Right atrium auricular region (tissue), 2 donors: ENCODE measurements at places on chromosomes 3 and 15. TPM values are rescaled to one million over a fixed set of nuclear protein-coding genes. Genes with fewer than 3 reads are reported as not detected.

CCR3 gene
- total RNA-seq: not detected

DNA sequence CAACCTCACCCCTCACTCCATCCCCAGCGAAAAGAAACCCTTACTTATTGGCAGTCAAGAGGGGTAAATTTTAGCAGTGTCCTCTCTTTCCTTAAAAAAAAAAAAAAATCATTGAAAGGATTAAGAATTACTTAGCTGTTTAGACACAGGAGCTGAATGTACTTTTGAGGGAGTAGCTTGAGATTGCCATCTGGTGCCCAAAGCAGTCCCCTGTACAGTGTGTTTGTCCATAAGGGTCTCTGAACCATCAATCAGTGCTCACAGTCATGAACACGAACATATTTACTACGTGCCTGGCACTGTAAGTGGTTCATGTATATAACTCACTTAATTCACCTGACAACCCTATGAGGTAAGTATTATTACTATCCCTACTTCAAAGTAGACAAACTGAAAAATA, 463.5 kb downstream of the RAP2B start:
- H3K4me3 ChIP-seq: no peak overlapping the region
- no peaks in the 10 kb centered on the region for H3K36me3 ChIP-seq
- DNase-seq: no peak
- H3K27me3 ChIP-seq: no peaks in the 10 kb centered on the region
- no peak overlapping the region for H3K27ac ChIP-seq
- H3K4me1 ChIP-seq: no peaks in the 10 kb centered on the region

DNA sequence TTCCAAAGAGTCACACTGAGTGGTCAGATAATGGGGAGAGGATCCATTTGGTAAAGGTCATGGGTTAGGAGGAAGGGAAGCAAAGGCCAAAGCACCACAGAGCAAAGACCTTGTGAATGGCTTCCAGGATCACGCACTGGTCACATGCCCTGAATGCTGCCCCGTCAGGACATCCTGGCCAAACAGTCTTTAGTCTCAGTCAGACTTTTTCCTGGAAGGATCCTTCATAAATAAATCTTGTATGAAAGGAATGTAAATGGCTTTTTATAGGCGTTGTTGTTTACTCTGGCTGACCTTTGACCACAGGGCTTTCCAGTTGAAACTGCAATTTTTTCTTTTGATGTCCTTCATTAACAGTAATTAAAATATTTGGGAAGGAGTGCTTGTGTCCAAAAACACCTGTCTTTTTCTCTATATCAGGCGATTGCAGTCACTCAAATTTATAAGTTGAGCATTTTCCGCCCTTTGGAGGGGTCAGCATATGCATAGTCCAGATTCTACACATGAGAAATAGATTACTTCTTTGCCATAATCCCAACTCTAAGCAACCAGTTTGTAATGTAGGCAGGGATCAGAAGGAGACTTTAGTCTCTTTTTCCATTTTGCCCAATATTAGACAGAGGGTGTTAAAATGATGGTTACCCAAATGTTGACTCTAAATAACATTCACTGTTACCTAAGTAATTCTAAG, 48.4 kb downstream of the CHAC1 start:
- H3K27me3 ChIP-seq: no peaks in the 10 kb centered on the region
- H3K4me3 ChIP-seq: no peak overlapping the region
- H3K27ac ChIP-seq: no peak overlapping the region
- H3K4me1 ChIP-seq: no peaks in the 10 kb centered on the region
- DNase-seq: no peak
- H3K36me3 ChIP-seq: peaks cover 45% of the 10 kb centered on the region

PRR20G gene
- not detected for total RNA-seq

GRCh38 chr3:182364723-182365650, 428.3 kb upstream of the ATP11B start:
- H3K36me3 ChIP-seq: no peaks in the 10 kb centered on the region
- no peak overlapping the region for H3K27ac ChIP-seq
- DNase-seq: no peak
- no peak overlapping the region for H3K4me3 ChIP-seq
- no peaks in the 10 kb centered on the region for H3K4me1 ChIP-seq

GRCh38 chr15:60137711-60138396, 133.7 kb downstream of the FOXB1 start:
- no peak for DNase-seq
- H3K4me1 ChIP-seq: no peaks in the 10 kb centered on the region
- H3K36me3 ChIP-seq: no peaks in the 10 kb centered on the region
- no peak overlapping the region for H3K4me3 ChIP-seq
- H3K27me3 ChIP-seq: no peaks in the 10 kb centered on the region
- H3K27ac ChIP-seq: no peak overlapping the region

- H3K4me3 ChIP-seq: no peak overlapping the region
- H3K27ac ChIP-seq: peak overlapping the region; percentile 12
- DNase-seq: no peak
- peaks cover 82% of the 10 kb centered on the region for H3K4me1 ChIP-seq
- H3K27me3 ChIP-seq: no peaks in the 10 kb centered on the region
Measured at GRCh38 chr3:30622047-30622545, 15.7 kb downstream of the TGFBR2 start.

DNA sequence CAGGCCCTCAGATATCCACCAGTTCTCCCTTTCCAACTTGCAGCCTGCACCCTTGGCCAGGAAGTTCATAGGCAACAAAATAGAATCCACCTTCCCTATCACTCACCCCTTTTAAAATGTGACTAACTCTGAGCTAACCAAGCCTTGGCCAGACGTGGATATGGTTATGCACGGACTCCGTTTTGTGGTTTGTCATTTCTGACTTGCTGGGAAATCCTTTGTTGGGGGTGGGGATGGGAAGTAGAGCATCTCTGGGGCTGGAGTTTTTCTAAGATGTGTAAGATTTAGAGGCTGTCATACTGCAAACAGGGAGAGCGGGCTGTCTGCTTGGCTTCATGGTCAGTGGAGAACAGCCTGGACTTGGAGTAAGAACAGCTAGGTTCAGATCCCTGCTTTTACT, 62.6 kb downstream of the SMAD3 start:
- H3K36me3 ChIP-seq: no peaks in the 10 kb centered on the region
- no peak overlapping the region for H3K4me3 ChIP-seq
- peak overlapping the region; percentile 86 for H3K27ac ChIP-seq
- no peaks in the 10 kb centered on the region for H3K4me1 ChIP-seq

DNA sequence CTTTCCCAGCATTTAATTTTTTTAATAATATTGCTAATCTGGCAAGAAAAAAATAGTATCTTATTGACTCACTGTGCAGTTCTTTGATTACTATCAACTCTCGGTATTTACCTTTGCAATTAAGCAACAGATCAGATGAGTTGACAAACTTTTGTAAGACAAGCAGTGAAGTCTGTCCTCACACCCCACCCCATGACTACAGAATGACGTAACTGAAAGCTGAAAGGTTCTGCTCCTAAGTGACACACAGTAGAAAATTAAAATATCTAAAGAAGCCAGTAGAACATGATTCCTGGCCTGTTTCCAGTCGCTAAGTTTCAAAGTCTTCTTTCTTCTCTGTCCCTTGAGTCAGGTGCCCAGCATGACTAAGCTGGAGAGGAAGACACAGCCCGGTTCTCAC, 135.5 kb downstream of the STT3B start:
- no peak overlapping the region for H3K27ac ChIP-seq
- no peak for DNase-seq
- no peaks in the 10 kb centered on the region for H3K4me1 ChIP-seq
- H3K36me3 ChIP-seq: no peaks in the 10 kb centered on the region

- no peaks in the 10 kb centered on the region for H3K36me3 ChIP-seq
- no peak overlapping the region for H3K4me3 ChIP-seq
- H3K27ac ChIP-seq: peak overlapping the region; percentile 54
- peaks cover 71% of the 10 kb centered on the region for H3K4me1 ChIP-seq
- H3K27me3 ChIP-seq: no peaks in the 10 kb centered on the region
Measured at GRCh38 chr15:85527895-85528294, 147.5 kb downstream of the AKAP13 start.

SLC22A13 gene
- total RNA-seq: not detected

- H3K27me3 ChIP-seq: no peaks in the 10 kb centered on the region
- H3K4me1 ChIP-seq: no peaks in the 10 kb centered on the region
- peak overlapping the region; percentile 76 for H3K27ac ChIP-seq
- no peaks in the 10 kb centered on the region for H3K36me3 ChIP-seq
Measured at GRCh38 chr15:45279024-45279698, 27.1 kb downstream of the SLC28A2 start.

DNA sequence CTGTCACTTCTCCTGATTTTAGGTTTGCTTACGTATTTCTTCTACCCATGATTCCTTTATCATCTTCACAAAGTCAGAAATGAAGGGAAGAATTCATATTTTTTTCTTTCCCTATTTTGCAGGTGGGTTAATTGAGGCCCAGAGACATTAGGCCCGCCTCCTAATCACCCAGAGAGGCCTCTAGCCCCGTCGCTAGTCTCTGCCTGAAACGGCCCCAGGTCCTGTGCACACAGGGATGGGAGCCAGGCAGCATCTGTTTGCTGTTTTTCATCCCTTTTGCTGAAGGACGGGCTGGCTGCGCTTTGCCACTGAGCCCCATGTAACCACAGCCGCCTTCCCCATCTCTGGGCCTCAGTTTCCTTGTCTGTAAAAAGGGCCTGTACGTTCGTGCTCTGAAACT, 135.9 kb downstream of the FBLN2 start:
- no peak overlapping the region for H3K4me3 ChIP-seq
- no peaks in the 10 kb centered on the region for H3K4me1 ChIP-seq

DNA sequence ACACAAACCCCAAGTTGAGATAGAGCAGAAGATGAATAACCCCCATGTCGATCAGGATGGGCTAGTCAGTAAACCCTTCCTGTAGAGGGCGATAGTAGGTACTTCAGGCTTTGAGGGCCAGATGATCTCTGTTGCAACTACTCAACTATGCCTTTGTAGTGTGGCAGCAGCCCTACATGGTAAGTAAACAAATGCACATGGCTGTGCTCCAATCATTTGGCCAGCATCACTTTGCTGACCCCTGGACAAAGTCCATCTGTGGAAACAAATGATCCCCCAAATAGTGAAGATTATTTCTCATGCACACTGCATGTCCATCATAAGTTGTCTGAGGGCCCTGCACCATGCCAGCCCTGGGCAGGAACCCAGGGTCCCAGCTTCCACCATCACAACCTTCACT, 402.2 kb upstream of the PROK2 start:
- H3K27me3 ChIP-seq: no peaks in the 10 kb centered on the region
- no peaks in the 10 kb centered on the region for H3K4me1 ChIP-seq
- no peak overlapping the region for H3K27ac ChIP-seq

STRIT1 gene
- not detected for total RNA-seq
